ENCODE measurements at places on chromosomes 5 and 9.

DNA sequence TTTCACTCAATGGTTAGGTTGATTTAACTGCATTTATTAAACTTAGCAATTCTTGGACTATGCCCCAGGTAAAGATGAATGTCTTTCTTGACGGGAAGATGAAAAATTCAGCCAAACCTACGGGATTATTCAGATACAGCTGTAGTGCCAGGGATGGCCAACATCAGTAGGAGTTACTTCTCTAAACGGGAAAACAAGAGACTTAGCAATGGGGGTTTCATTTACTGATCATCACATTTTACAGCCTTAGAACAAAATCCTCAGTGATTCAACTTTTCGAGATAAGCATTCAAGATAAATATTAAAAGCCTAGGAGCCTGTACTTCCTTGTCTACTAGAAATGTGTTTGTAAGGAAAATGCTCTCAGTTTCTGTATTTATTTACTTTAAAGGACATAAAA, 46.1 kb downstream of the S1PR3 start:
- DNase-seq = no peak

DNA sequence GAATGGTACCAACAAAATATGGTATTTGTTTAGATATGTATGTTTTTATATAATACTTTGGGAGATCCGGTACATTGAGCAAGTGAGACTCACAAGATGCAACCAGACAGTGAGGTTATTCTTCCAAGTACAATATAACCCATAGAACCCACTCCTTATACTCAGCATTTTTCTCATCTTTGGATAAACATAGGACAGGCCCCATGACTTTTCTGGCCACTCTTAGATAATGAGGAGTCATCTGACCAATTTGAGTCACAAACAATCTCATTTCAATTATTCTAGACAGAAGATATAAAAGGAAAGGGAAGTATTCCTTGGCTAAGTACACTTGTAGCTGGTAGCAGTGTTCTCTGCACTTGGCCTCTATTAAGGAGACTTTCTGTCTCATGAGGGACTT, 150.2 kb downstream of the SGCD start:
- no peak for DNase-seq

GRCh38 chr9:136367296-136368145, 4.0 kb upstream of the DNLZ start:
- DNase-seq = no peak

DNA sequence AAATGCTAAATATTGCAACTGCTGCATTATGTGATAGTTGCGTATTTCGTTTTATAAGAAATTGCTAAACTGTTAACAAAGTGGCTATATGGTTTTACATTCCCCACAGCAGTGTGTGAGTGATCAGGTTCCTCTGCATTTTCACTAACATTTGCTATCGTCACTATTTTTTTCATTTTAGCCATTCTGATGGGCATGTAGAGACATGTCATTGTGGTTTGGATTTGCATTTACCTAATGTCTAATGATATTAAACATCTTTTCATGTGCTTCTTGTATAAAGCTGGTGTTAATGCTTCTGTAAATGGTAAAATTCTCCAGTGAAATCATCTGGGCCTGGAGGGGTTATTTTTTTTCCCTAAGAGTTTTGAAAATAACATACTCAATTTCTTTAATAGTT, 61.6 kb downstream of the ERCC6L2 start:
- no peak for DNase-seq

- DNase-seq = no peak
These were observed 98.5 kb upstream of the LMX1B start for GRCh38 chr9:126515001-126515872.

- no peak for DNase-seq
These were observed 116.7 kb downstream of the GOLPH3 start for GRCh38 chr5:32057187-32058096.

GRCh38 chr5:27009540-27009915, 28.9 kb downstream of the CDH9 start:
- DNase-seq = no peak

DNA sequence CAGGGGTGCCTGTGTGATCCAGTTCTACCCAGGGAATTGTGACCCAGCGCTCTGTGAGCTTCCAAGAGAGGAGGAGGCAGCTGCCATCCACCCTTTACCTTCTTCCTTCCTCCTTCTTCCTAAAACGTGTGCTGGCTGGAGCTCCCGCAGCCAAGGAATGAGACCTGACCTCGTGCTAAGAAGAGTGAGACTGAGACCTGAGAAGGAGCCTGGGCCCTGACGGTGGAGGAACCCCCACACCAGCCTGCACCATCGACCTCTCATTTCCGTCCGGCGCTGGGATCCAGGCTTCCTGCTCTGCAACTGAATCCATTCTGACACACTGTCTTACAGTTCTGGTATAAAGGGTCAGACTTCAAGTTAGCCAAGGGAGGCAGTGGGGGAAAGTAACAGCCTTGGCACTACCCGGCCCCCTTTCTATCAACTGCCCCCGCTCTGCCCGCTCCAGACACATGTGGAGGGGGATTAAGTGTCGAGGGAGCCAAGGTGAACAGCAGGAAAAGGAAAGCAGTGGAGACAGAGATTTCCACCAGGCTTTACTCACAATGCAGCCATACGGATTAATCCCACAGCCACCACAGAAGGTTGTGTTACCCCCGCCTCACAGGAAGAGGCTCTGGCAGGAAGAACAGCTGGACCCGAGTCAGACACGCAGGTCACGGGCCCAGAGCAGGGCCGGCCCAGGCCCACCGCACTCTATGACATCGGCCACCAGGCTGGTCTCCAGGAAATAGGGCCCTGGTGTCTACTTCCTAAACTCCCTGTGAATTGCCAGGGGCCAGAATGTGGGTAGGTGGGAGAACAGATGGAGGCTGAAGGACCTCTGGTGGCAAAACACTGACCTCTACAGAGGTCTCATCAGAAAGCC, 15.8 kb downstream of the MGAT1 start:
- DNase-seq = no peak

DNA sequence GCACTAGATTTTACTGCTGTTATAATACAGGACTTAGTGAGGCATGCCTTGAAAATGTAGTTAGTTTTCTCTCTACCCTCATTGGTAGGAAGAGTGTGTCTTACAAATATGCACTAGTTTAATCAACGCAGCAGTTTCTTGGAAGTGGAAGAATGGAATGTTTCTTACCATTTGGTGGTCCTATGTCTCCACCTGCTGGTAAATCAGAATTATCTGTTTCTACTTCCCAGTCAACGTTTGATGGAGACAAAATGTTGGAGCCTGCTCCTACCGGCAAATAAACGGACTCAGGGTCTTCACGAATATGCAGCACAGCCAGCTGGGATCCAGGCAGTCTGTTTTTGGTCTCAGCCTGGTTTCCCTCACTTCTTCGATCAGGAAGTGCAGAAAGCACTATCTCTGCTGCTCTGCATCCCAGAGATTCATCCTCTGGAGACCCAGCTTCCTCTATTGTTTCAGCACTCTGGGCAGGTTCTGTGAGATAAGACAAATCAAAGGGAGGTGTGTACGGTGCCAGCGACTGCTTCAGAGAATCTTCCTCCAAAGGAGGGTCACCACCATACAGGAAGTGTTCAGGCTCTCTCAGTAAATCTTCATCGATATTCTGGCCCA, 59.5 kb upstream of the PCA3 start:
- peak; percentile 64 for DNase-seq

- DNase-seq = no peak
These were observed 246.9 kb upstream of the GAS1 start for GRCh38 chr9:87193925-87194868.

DNA sequence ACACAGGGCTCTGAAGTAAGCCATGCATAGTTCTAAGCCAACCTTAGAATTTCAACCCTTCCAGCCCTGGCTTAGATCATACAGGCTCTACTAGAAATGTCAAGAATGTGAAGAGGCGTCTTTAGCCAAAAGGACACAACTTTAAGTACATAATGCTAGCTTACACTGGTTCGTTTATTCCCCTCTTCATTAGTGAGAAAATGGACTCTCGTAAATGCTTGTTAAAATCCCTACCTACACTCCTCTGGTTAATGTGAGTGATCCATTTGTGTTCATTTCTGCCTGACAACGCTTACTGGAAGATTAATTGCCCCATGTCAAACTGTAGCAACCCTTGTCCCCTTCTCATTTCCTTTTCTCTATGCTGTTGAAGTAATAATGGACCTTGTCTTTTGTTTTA, 149.3 kb upstream of the POU5F2 start:
- no peak for DNase-seq

DNA sequence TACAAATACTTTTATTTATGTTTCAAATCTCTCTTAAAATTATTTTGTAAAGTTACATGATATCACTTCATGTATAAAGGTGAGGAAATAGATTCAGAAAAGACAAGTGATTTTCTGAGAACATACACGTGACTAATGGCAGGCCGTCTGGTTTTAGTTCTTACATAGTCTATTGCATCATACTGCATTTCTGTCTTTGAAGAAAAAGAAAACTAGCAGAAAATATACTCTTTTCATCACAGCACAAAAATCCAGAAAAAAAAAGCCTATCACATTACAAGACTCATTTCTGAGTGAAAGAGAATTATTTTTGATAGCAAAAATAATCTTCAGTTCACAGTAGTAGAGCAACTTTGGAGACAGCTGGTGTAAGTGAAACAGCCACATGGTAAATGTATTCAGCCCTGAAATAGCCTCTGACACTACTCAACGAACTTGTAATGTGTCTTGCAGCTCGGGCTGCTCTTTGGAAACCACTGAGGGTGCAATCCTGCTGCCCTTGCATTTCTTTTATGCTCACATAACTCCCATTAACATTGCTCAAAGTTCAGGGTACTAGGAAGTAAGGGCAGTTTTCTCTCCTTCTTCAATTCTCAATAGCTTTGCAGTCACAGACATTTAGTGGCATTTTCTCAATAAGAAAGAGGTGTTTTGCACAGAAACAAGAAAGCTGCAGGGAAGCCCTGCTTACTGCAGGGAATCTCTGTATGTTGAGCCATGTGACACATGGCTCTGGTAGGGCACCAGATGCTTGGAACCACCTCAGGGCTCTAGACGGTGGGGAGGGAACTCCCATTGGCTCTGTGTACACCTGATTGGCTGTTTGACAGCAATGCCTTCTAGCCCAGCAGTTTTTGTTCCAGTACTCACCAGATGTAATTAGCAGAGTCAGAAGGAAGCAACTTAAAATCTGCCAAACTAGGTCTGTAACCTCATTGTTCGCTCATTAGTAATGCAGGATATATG, 845.3 kb upstream of the PTPRD start:
- DNase-seq = no peak

DNA sequence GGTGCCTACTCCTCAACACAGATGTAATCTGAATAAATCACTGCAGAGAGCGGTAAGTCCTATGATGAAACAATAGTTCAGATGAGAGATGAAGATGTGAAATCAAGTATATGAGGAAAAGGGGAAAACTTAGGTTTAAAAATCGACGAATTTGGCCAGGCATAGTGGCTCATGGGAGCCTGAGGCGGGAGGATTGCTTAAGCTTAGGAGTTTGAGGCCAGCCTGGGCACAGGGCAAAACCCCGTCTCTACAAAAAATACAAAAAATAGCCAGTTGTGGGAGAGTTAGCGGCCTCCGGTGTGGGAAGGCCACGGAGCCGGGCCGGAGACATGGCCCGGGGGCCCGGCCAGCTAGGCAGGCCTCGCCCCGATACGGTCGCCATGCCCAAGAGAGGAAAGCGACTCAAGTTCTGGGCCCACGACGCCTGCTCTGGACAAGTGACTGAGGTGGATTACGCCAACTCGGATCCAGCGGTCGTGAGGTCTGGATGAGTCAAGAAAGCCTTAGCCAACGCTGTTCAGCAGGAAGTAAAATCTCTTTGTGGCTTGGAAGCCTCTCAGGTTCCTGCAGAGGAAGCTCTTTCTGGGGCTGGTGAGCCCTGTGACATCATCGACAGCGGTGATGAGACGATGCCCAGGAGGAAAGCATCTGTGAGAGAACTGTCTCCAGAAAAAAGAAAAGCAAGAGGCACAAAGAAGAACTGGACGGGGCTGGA, 62.8 kb upstream of the SUB1 start:
- DNase-seq = no peak

DNA sequence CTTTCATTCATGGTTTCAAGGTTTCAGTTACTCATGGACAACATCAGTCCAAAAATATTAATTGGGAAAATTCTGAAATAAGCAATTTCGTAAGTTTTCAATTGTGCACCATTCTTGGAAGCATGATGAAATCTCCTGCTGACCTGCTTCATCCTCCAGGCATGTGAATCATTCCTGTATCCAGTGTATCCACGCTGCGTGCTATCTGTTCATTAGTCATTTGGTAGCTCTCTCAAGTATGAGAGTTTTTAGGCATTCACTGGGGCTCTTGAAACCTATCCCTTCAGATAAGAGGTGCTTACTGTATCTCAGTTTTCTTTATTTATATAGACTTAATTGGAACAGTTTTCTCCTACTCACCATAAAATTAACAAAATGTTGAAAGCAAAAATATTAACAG, 293.0 kb downstream of the CDH12 start:
- no peak for DNase-seq

DNA sequence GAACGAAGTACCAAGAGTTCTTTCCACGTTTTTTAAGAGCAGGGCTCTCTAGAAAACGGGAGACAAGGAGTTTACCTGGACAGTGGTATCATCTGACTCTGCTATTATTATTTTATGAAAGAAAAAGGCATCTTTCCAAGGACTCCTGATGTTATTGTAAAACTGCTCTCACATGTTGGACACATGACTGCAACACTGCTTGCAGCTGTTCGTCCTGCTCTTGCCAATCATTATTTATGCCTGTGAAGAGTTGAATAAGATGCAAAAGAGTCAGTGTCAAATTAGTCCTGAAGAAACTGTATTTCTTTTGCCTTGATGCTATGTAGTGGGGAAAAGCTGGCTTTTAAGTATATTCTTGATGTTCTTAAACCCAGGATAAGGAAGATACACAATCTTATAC, 284.5 kb upstream of the PTGER4 start:
- DNase-seq = no peak

DNA sequence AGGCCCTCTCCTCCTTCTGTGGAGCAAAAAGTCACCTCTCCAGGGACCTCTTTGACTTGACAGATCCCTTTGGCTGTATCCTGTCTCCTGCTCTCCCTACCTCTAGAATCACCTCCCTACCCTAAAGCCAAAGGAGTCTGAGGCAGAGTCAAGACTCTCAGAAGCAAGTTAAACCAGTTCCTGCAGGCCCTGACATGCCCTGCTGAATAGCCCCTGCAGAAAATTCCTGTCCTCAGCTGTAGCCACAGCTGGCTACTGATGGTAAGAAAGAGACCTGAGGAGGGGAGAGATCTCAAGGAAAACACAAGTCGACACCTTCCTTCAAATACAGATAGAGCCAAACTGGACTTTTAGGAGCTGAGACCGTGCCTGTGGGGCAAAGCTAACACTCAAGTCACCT, 23.7 kb upstream of the UBAP2 start:
- no peak for DNase-seq

GRCh38 chr9:2424619-2425033, 197.0 kb upstream of the VLDLR start:
- DNase-seq = no peak

DNA sequence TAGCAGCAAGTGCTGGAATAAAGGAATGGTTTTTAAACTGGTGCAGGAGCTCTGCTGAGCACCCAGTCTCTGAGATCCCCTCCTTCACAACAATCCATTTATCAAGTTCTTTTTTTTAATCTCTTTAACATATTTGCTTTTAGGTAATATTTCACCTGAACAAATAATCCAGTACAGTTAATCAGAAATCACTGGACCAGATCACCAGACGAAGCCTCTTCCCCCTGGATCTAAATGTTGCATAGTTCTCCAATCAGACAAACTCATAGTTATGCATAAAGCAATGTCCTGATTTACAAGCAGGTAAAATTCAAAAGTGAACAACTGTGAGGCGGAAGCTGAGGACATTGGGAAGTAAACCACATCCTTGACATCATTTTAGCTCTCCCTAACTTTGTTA, 657.7 kb upstream of the RORB start:
- DNase-seq = no peak

- no peak for DNase-seq
These were observed 117.0 kb upstream of the GHR start for GRCh38 chr5:42306287-42306686.

- no peak for DNase-seq
These were observed 139.8 kb upstream of the BASP1 start for GRCh38 chr5:17077440-17078233.
